Hematopoietic multipotent progenitor cell treated with erythropoietin and hydrocortisone succinate and interleukin-3 and kit ligand, for 17 days (in vitro differentiated cells): ENCODE measurements at places on chromosomes 4 and X.

GRCh38 chrX:18676050-18676449 is 4.1 kb upstream of the RS1 start:
- no peak for DNase-seq

GRCh38 chr4:28916585-28916984 is 1803.6 kb upstream of the PCDH7 start:
- no peak for DNase-seq

DNA sequence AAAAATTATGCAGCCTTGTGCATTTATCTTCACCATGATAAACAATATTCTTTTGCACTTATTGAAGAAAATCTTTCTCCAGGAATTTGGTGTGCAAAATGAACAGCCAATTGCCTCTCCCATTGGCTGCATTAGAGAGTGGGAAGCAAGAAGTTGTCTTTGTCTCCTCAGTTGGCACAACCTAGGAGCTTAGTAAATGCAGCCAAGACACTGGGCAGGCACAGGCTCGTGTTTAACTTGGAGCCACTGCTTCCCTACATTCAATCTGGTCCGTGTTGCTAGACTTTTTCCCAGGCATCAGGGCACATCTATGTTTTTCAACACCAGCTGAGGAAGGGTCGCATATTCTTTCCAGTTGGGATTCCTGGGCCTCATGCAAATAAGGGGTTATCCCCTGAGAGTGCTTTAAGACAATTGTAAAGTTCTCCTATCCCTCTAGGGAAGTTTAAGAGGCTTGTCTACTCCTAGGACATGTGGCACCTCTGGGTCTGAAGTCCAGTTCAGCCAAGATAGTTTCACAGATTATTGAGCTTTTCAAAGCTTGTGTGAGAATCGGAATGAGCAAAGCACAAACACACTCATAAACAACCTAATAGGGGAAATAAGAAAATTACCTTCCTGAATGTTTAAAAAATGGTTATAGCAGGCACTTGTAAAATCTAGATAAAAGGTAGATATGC is 31.8 kb upstream of the SRD5A3 start:
- DNase-seq, result no peak

- DNase-seq, result no peak
Measured at GRCh38 chr4:84530454-84530853, 31.4 kb upstream of the NKX6-1 start.

DNA sequence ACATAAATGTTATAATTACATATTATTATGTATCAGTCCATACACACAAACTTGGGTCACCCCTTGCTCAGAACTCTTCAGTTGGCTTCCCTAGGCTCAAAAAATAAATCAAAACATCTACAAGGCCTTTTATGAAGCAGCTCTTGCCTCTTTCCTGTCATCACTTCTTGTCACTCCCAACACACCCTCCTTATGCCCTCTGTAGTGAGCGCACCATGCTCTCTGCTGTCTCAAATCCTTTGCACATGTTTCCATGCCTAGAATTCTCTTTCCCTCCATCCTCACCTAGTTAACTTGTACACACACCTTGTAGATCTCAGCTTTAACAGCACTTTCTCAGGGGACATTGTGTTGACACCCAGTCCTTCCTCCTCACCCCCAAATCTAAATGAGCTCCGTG is 53.0 kb downstream of the ATP8A1 start:
- DNase-seq, result no peak

DNA sequence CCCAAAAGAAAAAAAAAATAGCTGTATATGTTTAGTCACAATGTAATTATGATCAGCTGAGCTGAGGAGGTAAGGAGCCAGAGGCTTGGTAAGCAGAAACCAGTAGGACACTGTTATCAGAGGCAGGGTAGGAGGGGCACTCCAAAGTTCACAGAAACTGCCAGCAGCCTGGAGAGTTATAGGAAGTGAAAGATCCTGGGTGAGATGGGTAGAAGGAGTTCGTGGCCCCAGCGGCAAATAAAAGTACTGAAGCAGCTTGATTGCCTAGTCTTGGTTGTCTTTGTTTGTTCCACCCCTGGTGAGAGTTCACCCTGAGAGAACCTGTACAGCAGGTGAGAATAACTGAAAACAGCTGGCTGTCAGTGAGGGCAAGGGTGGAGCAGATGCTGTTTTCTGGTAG is 340.8 kb downstream of the ADGRL3 start:
- no peak for DNase-seq

GRCh38 chr4:105951198-105951597 is 55.9 kb downstream of the NPNT start:
- no peak for DNase-seq

GRCh38 chr4:174430576-174430975 is 91.7 kb downstream of the HPGD start:
- DNase-seq, result no peak

- DNase-seq, result no peak
Measured at GRCh38 chrX:12767856-12768255, 23.4 kb upstream of the PRPS2 start.

DNA sequence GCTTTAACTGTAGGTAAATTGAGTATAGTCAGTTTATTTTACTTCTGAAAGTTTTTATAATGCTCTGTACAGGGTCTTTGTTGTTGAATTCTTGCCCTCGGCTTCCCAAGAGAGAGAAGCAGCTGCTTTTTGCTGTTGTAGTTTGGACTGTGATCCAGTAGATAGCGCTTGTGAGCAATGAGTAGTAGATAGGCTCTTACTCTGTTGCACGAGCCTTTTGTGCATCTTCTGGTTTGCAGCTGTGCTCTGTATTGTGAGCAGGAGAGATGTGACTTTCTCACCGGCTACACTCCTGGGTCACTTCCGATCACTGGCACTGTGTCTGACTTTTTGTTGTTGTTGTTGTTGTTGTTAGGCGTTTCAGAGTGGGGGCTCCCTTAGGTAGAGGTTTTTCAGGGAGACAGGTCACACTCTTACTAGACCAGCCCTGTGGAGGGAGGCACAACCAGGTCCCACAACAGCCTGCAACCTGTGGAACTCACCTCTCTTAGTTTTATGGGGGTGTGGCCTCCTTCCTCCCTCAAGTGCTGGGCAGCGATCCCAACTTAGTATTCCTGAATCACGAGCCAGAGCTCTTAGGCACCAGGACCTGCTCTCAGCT is 822.1 kb upstream of the GALNTL6 start:
- DNase-seq, result no peak

GRCh38 chr4:85543832-85544231 is 68.9 kb downstream of the ARHGAP24 start:
- no peak for DNase-seq

DNA sequence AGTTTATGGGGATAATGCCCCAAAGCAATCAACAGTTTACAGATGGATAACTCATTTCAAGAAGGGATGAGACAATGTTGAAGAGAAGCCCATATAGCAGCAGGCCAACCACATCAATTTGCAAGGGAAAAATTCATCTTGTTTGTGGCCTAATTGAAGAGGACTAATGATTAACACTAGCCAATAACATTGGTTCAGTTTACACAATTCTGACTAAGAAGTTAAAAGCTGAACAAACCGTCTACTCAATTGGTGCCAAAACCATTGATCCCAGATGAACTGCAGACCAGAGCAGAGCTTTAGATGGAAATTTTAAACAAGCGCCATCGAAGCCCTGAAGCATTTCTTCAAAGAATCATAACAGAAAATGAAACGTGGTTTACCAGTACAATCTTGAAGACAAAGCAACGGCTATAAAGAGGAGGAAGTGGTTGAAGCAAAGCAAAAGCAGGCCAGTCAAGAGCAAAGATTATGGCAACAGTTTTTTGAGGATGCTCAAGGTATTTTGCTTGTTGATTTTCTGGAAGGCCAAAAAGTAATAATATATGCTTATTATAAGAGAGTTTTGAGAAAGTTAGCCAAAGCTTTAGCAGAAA is 20.5 kb upstream of the BLTP1 start:
- DNase-seq, result no peak

DNA sequence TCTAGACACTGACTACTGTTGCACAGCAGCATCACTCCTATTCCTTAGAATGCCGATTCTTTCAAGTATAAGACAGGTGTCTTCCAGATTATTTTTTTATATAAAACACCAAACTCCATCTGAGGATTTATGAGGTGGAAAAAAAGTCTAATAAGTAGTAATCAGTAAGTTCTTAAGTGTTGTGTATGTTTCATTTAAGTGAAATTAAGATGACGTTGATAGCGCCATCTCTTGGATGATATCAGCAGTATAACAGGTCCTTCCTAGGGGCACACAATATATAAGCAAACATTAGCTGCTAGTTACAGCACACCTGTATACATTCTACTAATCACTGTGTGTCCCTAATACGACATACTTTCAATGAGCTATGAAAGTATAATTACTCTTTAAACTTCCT is 99.6 kb upstream of the STS start:
- no peak for DNase-seq

DNA sequence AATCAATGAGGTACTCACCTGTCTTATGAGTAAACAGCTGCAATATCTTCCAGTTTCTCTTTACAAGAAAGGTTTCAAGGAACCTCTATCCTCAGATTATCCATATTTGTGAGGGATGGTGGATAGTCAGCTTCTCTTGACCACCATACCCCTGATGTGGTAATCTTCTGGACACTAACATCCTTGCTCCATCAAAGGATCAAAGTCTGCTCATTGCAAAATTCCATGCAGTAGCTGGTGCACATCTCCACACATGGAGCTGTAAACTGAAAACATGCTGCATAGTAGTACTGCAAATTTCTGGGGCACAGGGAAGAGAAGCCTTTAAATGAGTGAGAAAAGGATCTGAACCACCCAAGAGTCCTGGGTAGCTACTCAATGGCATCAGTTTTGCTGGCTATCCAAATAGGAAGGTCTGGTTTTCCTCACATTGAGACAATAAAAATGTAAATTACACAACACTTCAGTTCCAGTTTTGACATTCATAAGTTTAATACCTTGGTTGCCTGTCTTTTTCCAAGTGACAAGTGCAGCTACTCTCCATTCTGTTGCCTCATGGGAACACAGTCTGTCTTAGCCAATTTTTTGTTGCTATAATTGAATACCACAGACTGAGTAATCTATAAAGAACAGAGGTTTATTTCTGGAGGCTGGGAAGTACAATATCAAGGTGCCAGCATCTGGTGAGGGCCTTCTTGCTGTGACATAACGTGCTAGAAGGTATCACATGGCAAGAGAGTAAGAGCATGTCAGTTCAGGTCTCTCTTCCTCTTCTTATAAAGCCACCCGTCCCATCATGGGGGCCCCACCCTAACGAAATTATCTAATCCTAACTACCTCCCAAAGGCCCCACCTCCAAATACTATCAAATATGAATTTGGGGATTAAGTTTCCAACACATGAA is 34.4 kb upstream of the ARHGEF6 start:
- no peak for DNase-seq

- no peak for DNase-seq
Measured at GRCh38 chr4:39814403-39815185, 116.7 kb downstream of the UBE2K start.

- no peak for DNase-seq
Measured at GRCh38 chr4:20283039-20283438, 31.3 kb downstream of the SLIT2 start.

DNA sequence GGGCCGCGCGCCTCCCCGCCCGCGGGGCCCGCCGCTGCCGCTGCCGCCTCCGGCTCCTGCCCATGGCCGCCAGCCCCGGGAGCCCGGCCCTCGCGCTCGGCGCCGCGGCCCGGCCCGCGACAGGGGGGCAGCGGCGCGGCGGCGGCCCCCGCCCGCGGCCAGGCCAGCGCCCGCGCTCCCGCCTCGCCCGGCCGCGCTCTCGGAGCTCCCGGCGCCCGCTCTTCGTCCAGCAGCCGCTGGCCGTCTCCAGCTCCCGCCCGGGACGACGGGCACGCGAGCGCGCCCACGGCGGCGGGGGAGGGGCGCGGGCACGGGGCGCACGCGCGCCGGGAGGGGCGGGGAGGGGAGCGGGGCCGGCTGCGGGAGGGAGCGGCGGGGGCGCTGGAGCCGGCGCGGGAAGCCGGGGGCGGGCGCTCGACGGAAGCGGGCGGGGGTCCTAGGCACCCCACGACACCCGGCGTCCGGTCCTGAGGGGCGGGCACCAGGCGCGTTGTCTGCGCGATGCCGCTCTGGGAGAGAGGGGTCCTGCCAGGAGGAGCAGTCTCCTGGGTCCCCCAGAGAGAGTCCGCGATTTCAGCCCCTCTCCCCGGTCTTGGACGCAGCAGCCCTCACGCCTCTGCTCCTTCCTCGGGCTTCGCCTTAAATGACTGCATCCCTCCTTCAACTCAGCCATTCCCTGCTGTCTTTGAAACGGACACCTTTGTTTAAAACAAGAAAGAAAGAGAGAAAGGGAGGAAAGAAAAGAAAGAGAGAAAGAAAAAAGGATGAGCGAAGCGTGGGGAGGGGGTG is 490 bp upstream of the PDZD4 start:
- DNase-seq, result no peak

DNA sequence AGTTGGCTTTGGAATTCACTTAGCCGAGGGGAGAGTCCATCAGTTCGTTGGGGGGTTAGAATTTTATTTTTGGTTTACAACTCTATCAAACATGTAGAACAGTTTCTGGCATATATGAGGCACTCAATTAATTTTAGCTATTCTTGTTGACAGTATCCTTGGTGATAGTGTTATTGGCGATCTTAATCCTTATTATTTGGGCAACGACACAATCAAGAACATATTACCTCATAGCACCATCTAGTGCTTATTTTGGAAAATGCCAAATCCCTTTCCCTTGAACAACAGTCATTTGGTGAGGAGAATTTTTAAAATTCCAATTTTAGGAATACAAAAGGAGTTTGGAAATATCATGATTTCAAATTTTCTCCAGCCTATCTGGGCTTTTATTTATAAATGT is 17.9 kb upstream of the PGRMC1 start:
- no peak for DNase-seq

DNA sequence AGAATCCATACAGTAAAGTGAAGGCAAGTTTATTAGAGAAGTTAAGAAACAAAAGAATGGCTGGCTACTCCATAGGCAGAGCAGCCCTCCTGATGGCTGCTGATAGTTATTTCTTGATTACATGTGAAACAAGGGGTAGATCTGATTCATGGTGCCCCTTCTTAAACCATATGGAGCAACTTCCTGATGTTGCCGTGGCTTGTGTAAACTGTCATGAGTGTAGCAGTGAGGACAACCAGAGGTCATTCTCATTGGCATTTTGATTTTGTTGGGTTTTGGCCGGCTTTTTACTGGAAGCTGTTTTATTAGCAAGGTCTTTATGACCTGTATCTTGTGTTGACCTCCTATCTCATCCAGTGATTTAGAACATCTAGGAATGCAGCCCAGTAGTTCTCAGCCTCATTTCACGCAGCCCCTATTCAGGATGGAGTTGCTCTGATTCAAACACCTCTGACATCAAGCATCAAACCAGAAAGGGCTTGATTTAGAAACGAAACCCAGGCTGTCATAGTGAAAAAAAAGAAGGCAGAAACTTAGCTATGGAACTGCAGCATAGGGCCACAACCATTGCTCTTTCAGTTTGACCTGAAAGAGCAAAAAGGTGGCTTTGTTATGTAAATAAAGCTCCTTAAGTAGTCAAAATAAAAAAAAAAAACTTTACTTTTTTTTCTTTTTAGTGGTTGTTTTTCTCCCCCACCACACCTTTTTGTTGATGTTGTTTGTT is 37.8 kb downstream of the SPCS3 start:
- DNase-seq, result no peak

DNA sequence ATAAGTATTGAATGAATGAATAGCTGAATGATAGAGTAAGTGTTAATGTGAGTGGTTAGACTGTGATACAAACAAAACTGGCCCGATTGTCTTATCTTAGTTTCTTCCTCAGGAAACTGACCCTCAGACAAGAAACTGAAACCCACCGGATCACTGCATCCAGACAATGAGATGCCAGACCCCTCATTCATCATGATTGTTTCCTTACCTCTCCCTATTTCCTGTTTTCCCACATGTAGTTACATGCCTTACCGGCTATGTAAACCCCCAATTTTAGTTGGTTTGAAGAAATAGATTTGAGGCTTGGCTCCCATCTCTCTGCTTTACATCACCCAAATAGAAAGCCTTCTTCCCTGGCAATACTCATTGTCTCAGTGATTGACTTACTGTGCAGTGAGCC is 218.9 kb upstream of the PPP1R2C start:
- DNase-seq, result no peak
